ENCODE measurements at places on chromosomes 2 and 18.
A peak's percentile ranks its signal among the peaks of the same experiment; 100 is the strongest.

GRCh38 chr2:8587920-8588830, 93.7 kb upstream of the ID2 start:
- no peak for DNase-seq

DNA sequence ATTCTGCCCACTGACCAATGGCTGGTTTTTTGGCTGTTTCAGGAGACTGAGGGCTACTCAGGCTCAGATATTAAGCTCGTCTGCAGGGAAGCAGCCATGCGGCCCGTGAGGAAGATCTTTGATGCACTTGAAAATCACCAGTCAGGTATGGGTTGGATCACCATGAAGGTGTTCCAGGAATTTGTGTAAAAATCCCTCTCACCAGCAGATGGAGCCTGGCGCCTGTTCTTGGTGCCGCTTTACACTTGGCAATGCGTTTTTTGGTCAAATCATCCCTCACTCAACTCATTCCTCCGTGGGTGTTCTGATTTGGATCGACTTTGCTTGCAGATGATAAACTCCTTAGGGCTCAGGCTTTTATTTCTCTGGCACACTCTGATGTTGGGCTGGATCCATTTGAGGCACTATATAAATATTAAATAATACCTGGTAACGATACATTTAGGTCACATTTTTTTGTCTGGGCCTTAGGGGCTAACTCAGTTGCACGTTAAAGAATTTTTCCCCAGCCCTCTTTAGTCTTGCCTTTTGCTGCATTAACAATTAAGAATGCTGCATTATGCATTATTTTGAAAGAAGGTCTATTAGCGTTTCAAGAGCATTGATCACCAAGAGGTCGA, 50.0 kb downstream of the HDHD2 start:
- DNase-seq: no peak

- DNase-seq: no peak
Measured at GRCh38 chr2:866009-866680, 84.5 kb upstream of the SNTG2 start.

DNA sequence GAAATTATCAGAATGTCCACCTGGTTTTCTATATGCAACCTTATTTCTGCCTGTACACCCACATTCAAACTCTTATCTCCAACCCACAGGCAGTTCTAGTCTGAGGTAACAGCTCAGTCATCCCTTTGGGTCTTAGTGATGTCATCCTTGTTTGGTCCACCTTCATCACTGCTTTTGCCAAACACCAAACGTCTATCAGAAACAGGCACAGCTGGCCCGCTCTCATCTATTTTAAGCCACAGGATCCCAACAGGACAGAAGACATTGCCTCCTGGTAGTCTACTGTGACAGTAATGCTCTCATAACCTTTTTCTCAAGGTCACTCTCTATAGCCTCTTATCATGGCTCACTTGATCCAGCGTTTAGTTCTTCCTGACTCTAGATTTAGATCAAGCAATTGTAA, 99.0 kb upstream of the CHAC2 start:
- peak; percentile 56 for DNase-seq

- DNase-seq: no peak
Measured at GRCh38 chr2:73339201-73339600, 45.9 kb upstream of the EGR4 start.

DNA sequence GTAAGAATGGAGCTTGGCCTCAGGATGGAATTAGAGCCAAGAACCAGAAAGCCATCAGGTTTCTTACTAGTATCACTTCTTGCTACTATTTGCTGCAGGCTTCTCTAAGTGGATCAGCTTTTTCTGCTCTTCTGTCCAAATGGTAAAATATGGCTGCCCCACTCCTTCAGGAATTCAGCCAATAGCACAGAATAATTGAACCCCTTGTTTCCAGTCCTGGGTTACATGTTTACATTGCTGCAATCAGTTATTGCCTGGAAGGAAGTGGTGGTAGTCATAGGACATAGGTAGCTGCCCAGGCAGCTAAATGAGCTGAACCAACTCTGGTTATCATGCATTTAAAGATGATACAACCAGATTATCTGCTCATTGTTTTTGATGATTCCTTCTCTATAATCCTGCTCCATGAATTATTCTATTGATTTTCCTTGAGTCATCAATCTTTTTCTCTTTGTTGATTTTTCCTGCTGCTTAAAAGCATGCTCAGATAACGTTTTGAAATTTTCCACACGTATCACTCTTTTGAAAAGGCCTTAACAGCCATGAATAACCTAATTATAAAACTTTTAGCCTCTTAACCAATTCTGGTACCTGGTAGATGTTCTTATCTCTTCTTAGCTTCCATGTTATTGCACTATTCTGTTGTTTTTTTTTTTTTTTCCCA, 12.6 kb downstream of the AGPS start:
- DNase-seq: no peak

GRCh38 chr2:30756971-30757370, 50.3 kb downstream of the CAPN13 start:
- DNase-seq: no peak

DNA sequence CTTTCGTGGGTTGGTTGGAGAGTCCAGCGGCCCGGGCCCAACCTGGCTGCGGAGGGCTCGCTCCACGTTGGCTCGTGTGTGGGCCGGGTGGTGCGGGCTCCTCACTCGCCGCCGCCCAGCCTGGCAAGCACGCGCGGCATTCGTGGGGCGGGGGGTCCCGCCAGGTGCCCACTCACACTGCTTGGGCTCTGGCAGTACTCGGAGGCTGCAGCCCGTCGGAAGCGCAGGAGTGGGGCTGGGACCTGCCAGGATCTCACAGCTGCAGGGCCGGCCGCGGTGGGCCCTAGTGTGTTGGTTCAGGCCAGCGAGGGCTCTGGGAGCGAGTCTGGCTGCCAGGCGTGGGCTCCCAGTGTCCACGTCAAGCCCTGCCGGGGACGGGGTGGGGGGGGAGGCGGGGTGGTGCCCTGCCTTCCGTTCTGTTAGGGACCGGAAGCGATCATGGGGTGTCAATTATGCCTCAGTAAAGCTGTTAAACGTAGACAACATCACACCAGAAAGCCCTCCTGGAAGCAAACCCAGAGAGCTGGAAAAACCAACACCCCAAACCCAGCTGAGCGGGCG, 1.0 kb upstream of the HS6ST1 start:
- DNase-seq: no peak

- no peak for DNase-seq
Measured at GRCh38 chr2:19857100-19857499, 44.7 kb downstream of the TTC32 start.

GRCh38 chr2:173410579-173410978, 55.9 kb downstream of the CDCA7 start:
- no peak for DNase-seq

GRCh38 chr2:188869550-188869949, 104.6 kb upstream of the COL3A1 start:
- DNase-seq: no peak

- no peak for DNase-seq
Measured at GRCh38 chr2:60992985-60993392, 24.5 kb upstream of the PEX13 start.

DNA sequence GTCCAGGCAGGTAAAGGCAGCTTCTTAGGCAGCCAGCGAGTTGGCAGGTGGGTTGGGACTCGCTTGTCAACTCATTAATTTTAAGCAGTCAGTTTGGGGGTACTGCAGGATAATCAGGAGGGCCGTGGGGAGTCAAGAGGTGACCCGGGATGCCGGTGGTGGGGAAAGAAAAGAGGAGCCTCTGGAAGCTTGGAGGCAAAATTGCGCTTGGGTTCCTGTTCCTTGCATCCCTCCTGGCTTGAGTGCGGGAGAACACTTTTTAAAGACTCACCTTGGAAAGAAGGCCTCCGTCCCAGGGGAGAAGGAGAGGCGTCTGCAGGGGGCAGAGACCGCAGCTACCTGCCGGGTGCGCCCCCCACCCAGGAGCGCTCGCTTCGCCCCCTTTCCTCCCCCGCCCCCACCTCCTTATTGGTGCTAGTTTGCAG, at the start of gene KCNJ3:
TSS of gene KCNJ3 (plus strand) at position 400 of the 425 bp plus-strand sequence. CDS start 81 bp downstream, outside the sequence.
- no peak for DNase-seq

GRCh38 chr18:69830189-69830588, 117.5 kb downstream of the CD226 start:
- DNase-seq: no peak

GRCh38 chr2:205656461-205656860, 25.8 kb upstream of the NRP2 start:
- DNase-seq: no peak

GRCh38 chr2:59018737-59019136, 777.6 kb upstream of the FANCL start:
- DNase-seq: no peak

DNA sequence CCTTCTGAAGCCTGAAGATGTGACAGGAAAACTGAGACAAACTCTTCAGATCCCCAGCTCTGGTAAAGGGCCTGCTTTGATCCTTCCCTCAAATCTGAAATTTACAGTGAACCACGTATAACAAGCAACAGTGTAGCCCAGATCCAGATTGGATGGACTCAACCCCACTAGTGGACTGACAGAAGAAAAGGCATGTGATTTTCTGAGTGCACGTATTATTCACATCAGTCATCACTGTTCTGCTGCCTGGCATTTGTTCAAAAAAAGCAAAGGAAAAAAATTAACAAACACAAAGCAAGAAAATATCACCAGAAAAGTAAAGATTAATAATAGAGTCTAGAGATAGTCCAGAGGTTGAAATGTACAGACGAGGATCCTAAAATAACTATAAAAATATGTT, 87.6 kb downstream of the CYRIA start:
- no peak for DNase-seq

DNA sequence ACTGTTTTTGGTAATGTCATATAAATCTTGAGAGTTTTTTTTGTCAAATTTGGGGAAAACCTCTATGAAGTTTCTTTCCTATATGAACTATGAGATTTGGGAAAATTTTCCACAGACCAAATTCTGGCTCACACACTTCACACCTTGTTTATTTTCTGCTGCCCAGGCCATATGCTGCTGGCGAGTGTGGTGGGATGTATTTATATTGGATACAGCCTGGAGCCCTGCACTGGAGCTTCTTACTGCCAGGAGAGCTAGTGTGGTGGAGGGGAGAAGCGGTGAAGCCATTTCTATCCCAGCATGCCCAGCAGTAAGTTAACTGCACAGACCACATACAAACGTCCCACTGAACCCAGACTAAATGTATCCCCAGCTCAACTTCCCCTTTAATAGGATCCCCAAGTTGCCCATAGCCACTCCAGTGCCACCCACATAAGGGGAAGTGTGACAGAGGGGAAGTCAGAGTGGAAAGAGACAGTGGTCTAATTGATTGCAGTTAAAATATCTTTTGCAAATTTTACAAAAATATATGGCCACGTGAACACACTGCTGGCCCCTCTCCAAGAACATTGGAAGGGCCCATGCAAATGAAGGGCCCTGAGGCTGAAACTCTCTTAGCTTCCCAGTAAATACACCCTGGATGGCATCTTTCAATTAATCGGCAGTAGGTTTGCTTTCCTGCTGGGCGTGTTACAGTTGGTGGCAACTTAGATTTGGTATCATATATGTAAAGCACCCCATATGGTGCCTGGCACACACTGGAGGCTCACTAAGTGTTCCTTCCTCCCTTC, 146.6 kb upstream of the ITGA6 start:
- no peak for DNase-seq

- no peak for DNase-seq
Measured at GRCh38 chr2:58186501-58186900, 54.6 kb downstream of the FANCL start.

DNA sequence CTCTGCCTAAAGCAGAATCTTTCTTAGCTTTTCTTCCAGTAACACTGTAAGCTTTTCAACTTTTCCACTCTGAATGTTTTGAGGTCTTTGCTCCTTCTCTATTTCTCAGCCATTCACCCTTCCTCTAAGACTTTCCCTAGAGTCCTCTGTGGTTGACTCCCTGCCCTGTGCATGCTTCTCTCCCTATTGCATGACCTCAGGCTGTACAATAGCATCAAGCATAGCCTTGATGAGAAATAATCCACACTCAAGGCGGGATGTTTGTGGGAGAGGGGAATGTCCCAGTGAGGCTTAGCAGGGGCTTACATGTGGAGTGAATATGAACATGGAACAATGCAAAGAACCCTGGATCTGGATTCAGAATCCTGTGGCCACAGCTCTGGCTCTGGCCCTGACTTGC, 48.4 kb upstream of the IGFBP5 start:
- no peak for DNase-seq

DNA sequence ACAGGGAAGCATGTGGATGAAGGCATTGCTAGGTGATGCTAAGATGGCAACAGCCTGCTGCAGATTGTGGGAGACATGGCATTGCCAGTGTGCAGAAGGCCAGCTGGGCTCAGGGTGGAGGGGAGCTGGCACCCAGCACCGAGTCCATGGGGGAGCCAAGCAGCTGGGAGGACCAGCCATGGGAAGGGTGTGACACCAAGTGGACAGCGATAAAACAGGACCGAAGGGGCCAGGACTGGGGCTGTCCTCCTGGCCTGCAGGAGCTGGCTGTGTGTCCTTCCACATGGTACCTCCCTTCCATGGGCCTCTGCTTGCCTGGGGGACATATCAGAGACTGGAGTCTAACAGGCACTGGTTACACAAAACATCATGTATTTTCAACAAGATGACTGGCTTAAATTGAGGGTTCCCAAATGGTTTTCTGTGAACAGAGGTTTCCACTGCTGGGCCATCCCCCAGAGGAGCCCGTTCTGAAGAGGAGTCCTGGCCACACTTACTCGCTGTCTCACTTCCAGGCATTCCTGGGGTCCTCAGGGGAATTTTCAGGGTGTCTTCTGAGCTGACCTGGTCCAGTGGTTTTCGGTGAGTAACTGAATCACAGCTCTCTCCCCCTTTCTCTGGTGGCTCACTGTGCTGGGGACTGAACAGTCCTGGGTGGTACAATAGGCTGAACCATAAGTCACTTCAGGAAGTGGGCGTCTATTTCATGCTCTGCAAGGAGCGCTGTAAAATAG, 60.4 kb upstream of the TNP1 start:
- DNase-seq: no peak

- no peak for DNase-seq
Measured at GRCh38 chr2:233252227-233252626, 754 bp downstream of the ATG16L1 start.

DNA sequence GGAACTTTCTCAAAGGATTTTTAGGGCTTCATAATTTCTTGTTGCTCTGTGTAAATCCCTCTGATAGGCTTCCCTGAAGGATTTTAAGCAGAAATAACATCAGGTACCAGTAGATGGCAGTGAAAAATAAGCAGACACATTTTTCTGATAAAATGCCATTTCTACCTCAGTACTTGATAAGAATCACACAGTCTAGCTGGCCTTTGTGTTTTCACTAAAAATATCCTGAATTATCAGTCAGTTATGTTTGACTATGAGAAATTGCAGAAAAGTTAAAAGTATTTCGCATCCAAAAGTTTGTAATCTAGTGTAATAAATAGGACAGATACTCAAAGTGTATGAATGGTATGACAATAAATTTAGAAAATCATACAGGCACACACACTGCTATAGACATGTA, 68.7 kb downstream of the DNAJC10 start:
- no peak for DNase-seq

- DNase-seq: no peak
Measured at GRCh38 chr2:3622967-3623366, 28.1 kb downstream of the COLEC11 start.

All from NCI-H226 (cell line).